ENCODE measurements at places on chromosomes 12 and 14.

DNA sequence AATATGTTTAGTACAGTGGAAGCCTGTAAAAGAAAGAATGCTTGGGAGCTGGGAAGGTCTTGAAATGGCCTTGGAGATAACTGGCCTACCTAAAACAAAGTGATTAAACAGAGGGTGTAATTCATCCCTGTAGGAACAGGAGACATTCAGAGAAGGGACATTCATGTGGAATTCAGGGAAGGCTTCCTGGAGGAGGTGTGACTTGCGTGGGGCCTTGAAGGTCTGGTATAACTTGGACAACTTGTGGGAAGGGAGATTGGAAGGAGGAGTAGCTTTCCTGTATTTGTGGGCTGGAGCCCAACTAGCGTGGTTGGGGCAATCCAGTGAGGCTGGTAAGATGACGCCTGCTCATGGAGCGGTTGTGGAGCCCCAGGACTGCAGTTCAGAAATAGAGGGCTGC is 156.4 kb downstream of the AACS start:
- no peak for DNase-seq

DNA sequence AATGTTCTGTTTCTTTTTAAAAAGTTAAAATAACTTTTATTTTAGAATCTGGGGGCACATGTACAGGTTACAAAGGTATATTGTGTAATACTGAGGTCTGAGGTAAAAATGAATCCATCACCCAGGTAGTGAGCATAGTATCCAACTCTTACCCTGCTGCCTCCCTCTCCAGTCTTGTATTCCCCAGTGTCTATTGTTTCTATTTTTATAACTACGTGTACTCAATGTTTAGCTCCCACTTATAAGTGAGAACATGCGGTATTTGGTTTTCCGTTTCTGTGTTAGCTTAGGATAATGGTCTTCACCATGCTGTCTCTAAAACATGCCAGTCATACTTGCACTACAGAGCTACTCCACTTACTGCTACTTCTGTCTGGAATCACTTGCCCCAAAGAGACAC is 8.4 kb downstream of the FBXO33 start:
- DNase-seq, result no peak

DNA sequence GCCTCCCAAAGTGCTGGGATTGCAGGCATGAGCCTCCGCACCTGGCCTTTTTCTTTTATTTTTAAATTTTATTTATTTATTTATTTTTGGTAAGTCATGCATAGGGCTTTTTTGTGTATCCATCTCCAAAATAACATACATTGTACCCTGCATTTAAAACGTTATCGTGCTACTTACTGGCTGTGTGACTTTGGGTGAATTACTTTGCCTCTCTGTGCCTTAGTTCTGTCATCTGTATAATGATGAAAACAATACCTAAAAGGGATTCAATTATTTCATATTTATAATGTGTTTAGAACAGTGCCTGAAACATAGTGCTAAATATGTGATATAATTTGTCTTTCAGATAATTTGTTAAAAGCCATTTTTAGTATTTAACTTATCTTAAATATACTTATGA is 19.6 kb downstream of the ZCRB1 start:
- DNase-seq, result no peak

- DNase-seq, result peak; percentile 97
Observed at GRCh38 chr12:106248846-106249371, 1.1 kb upstream of the CKAP4 start.

DNA sequence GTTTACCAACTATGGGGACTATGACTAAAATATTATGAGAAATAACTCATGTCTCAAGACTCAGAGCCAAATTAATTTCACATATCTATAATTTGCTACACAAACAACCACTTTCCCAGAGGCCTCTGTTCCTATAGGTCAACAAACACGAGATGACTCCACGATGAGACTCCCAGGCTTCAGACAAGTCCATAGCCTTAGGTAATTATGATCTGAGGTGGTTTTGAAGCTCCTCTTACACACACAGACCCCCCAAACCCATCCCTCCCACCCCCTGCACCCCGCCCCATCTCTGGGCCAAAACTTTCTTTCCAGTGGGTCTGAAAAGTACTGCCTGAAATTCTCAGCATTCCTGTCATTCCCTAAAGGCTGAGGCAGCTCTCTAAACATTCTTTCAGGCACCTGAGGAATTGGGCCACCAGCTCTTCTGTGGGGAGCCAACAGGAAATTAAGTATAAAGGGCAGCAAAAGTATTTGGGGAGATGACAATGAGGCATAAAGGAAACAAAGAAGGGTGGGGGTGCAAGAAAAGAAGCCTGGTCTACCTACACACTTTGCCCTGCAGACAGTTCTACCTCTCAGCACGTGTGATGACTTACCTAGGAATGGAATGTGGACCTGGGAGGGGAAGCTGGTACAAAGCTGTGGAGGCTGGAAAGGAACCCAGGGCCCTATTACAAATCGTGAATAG is 143.6 kb downstream of the PAWR start:
- no peak for DNase-seq

GRCh38 chr14:102218688-102219087 is 79.0 kb downstream of the WDR20 start:
- DNase-seq, result no peak

- peak; percentile 12 for DNase-seq
Observed at GRCh38 chr12:88638388-88638787, 58.1 kb upstream of the KITLG start.

- no peak for DNase-seq
Observed at GRCh38 chr14:32722631-32723183, 216.0 kb upstream of the NPAS3 start.

DNA sequence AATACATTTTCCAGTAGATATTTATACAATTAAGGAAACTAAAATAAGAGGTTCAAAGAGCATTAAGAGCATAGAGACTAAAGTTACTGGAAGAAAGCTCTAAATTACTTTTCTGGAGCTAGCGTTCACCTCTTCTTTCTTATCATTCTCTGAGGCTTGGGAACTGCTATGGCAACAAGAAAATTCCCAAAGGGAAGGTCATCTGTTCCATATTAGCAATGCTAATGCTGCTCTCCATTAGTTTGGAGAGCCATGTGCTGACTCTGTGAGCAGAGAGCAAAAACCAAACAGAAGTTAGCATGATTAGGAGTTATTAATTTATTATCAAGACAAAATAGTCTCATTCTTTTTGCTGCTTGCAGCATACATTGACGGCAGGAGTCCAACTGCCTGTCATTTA is 143.1 kb upstream of the SLC16A7 start:
- no peak for DNase-seq

- no peak for DNase-seq
Observed at GRCh38 chr14:101357038-101357437, 204.3 kb upstream of the DIO3 start.

- no peak for DNase-seq
Observed at GRCh38 chr12:115895247-115895646, 382.2 kb downstream of the MED13L start.

DNA sequence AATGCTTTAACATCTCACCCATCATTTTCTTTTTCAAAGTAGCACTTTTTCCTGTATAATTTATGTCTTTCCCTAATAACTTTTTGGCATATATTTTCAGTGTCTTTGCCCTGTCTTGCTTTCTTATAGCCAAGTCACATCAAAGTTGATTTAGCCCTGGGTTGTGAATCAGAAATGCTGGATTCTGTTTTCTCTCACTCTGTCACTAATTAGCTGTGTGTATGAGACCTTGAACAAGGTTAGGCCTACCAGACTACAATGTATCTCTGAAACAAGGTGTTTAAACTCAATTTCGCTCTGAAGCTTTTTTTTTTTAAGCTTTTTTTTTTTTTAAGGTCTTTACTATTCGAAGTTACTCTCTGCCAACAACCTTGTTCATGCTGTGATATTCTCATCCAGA is 25.7 kb downstream of the CNOT2 start:
- no peak for DNase-seq

- peak; percentile 56 for DNase-seq
Observed at GRCh38 chr14:50937325-50937724, 7.0 kb downstream of the PYGL start.

- no peak for DNase-seq
Observed at GRCh38 chr14:99548871-99549515, 55.0 kb downstream of the CCDC85C start.

DNA sequence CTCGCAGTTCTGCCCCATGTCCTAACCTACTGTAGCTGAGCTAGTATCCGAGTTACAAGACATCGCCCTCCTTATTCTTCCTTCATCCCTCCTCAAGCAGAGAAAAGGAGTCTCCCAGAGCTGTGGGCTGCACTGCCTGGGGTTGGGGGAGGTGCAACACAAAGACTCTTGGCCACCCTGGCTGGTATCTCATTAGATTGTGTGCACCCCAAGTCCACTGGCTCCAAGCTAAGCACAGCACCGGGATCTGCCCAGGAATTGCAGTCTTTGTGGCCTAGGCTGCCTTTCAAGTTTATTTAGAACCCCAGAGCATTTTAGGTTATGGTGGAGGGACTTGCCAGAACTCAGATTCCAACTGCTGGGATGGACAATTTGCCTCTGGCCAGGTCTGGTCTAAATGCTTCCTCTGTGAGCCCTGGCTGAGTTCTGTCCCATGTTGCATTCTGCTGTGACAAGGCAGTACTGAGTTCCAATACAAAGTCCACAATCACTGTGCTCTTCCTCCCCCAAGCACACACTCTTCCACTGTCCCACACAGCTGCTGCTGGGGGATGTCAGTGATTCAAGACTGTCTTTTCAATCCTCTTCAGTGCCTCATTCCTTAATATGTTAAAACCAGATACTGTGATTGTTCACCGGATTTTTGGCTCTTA is 169.6 kb upstream of the CLEC14A start:
- DNase-seq, result no peak

- DNase-seq, result no peak
Observed at GRCh38 chr12:550473-551260, 90.9 kb downstream of the B4GALNT3 start.

DNA sequence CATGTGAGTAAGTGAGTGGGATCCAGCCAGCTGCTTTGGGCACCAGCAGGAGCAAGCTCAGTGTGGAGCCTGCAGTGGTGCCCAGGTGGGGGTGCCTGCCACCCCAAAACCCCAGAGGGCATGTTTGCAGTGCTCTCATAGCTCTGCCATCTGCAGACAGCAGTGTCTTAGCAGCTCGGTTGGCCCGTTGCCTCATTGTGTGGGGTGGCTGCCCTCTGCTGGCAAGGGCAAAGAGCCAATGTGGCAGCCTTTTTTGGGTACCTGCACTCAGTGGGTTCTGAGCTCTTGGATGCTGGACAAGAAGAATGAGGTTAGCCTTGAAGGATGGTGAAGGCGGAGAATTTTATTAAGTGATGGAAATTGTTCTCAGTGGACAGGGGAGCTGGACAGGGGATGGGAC is 52.3 kb downstream of the NEUROD4 start:
- peak; percentile 61 for DNase-seq

GRCh38 chr12:19139615-19140194 is 10.2 kb downstream of the PLEKHA5 start:
- no peak for DNase-seq

- DNase-seq, result no peak
Observed at GRCh38 chr12:130815028-130815741, 23.9 kb downstream of the STX2 start.

DNA sequence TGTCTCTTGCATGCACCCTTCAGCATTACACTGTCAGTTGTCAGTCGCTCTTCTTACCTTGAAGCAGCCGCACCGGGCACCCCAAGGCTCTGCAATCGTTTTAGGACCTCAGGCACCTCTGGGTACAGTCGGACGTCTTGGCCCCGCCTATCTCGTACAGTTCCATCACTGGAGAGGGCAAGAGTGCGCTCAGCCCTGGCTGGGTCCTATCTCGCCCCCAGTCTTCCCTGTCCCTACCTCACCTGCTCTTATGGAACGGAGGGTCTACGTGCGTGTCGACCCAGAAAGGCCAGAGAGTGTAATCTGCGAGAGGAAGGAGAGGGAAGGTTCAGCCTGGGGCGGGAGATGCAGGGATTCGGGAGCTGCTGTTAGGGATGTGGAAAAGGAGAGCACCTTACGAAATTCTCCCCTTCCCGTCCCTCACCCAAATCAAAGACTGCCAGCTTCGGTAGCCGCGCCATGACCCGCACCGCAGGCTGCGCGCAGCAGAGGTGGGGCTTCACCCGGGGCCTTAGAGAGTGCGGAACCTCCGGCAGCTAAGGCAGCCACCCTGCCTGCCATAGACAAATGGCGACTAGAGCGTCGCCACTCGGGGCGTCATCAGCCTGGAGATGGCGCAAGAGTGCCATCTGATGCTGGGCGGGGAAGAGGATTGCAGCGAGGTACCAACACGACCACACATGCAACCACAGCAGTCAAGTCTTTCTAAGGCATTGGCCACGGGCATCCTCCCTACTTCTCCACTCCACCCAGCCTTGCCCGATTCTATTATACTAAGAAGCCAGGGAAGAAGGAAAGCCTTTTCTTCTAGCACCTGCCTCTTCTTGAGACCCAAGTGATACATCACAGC is at the start of gene MDP1:
MDP1 (minus strand) TSS at position 572 of the 850 bp plus-strand sequence; CDS start at position 461, 111 bp downstream.
- peak; percentile 92 for DNase-seq

DNA sequence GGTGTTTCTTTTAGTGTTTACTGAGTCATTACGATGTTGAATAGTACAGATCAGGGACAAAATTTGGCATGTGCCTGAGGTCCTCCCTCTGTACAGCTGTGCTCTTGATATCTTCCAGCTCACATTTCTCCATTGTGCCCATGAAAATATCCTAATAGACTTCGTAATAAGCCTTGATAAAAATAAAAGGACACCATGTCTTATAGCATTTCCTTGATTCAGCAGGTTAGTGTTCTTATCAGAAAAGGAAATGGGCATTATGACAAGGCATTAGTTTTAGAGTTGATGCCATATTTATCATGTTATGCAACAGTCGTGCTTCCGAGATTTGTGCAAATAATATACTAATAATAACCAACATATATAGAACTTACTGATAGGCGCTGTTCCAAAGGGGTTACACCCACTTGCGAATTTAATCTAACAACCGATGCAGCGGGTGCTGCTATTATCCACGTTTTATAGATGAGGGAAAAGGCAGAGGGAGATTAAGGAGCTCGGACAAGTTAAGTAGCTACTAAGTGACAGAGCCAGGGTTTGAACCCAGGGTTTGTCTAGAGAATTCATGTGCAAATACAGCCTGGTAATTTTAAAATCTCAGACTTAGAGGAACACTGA is 15.1 kb upstream of the WNK1 start:
- no peak for DNase-seq

GRCh38 chr14:32372154-32372553 is 43.1 kb downstream of the AKAP6 start:
- DNase-seq, result no peak

DNA sequence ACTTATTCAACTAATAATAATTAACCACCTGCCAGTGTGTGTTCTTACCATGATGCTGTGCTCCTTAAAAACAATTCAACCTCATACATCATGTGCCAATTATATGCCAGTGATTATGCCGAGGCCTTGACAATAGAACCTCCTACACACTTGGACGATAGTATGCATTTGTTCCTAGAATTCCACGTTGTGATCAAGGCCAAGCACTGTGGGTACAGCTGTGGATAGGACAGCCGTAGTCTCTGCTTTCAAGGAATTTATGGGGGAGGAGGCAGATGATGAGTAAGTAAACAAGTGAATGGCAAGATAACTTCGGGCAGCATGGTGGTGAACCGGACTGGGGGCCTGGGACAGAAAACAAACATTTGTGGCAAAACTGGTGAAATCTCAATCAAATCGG is 18.0 kb upstream of the MYO1H start:
- no peak for DNase-seq
